ENCODE measurements at places on chromosomes 1 and 21.

DNA sequence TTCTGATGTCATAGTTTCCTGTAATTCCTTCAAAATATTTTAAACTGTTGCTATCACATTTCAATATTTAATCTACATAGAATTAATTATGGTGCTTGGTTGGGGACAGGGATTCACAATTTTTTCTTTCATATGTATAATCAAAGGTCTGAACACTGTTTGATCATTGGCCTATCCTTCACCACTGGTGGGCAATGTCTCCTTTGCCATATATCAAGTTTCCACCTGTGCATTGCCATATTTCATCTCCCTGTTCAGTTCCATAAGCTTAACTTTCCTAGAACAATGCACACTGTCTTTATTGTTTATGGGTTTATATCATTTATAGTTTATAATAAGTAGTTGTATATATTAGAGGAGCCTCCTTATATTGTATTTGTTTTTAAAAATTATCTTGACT lies 374.9 kb upstream of the PTBP2 start:
- DNase-seq = no peak

DNA sequence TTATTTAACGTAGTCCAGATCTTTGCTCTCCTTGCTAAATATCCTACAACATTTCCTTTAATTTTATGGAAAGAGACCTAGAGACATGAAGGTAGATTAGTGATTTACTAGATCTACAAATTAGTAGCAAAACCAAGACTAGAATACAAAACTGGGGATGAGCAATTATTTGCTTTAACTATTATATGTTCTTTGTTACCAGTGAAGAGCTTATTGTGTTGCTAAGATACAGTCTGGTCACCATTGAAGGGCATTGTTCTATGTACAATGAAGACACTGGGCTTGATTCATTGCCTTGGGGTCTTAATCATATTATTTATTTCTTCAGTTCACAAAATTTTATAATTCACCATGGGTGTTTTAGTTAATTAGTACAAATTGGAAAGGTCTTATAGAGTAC lies 88.3 kb downstream of the S1PR1 start:
- DNase-seq = no peak

- no peak for DNase-seq
These were observed 655.8 kb downstream of the BRINP3 start for GRCh38 chr1:189821833-189822232.

- no peak for DNase-seq
These were observed 62.8 kb upstream of the LAX1 start for GRCh38 chr1:203702130-203702577.

GRCh38 chr1:41783189-41783639 lies 135.5 kb downstream of the HIVEP3 start:
- no peak for DNase-seq

DNA sequence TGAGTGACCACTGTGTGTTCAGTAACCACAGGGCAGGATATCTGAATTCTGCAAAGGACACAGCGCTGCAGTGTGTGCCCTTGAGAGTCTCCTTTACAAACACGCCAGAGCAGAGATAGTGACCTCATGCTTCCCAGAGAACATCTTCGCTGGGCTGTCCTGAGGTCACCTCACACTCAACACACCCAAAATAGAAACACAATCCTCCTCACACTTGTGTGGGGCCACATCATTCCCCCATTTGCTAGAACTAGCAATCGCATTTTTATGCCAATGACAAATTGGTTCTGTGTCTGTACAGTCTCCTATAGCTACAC lies 140.1 kb upstream of the NRIP1 start:
- DNase-seq = no peak

- no peak for DNase-seq
These were observed 66.1 kb downstream of the TENT5C start for GRCh38 chr1:117671781-117672501.

DNA sequence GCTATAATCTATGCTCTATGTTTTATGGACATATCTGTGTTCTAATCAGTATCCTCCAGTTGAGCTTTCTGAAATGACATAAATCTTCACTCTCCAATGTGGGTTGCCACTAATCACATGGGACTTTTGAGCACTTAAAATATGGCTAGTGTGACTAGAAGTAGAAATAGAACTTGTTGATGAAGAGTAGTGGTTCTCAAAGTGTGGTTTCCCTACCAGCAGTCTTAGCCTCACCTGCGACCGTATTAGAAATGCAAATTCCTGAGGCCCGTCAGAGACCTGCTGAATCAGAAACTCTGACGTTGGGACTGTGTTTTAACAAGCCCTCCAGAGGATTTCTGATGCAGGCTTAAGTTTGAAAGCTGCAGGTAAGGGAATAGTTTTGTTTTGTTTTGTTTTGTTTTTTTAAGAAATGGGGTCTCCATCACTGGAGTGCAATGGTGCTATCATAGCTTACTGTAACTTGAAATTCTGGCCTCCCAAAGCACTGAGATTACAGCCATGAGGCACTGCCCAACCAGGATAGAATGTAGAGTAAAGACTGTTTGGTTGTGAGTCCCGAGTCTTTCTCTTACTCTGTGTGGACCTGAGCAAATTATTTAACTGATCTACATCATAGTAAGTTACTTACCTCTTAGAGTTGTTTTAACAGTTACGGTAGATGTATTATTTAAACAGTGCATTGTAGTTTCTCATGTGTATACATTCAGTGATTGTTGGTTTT lies 21.7 kb downstream of the GLRX2 start:
- no peak for DNase-seq

- DNase-seq = no peak
These were observed 113.7 kb upstream of the IFFO2 start for GRCh38 chr1:19070197-19070651.

- no peak for DNase-seq
These were observed 54.0 kb upstream of the LRP8 start for GRCh38 chr1:53381790-53382401.

- DNase-seq = no peak
These were observed 12.5 kb downstream of the S100A7A start for GRCh38 chr1:153428791-153429190.

GRCh38 chr21:33655588-33656221 lies 13.4 kb downstream of the ITSN1 start:
- no peak for DNase-seq

GRCh38 chr1:28241638-28242241 lies 5.8 kb downstream of the ATP5IF1 start:
- DNase-seq = no peak

DNA sequence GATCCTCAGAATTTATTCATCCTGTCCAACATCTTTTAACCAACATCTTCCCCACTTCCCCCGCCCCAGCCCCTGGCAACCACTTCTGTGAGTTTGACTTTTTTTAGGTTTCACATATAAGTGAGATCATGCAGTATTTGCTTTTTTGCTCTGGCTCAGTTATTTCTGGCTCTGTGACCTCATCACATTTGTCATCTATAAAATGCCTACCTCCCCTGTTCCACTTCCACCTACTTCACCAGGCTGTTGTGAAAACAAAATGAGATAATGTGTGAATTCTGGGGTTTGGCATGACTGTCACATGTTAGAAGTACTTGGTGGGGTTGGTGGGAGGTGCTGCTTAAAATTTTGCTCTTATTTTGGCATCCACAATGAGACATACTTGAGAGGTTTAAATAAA lies 18.4 kb downstream of the HHAT start:
- no peak for DNase-seq

GRCh38 chr1:115088115-115088778 lies 1.1 kb downstream of the TSPAN2 start:
- no peak for DNase-seq

DNA sequence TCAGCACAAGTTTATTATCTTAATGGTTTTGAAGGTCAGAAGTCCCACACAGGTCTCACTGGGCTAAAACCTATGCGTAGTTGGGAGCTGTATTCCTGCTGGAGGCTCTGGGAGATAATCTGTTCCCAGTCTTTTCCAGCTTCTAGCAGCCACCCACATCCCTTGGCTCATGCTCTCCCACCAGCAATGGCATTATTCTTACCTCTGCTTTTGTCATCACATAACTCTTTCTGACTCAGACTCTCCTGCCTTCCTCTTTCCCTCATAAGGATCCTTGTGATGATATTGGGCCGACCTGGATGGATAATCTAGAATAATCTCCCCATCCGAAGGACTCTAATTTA lies 122.2 kb upstream of the PRDX6 start:
- no peak for DNase-seq

GRCh38 chr1:117608758-117609157 lies 2.9 kb downstream of the TENT5C start:
- DNase-seq = no peak

GRCh38 chr1:31767225-31767624 lies 3.1 kb upstream of the ADGRB2 start:
- no peak for DNase-seq

DNA sequence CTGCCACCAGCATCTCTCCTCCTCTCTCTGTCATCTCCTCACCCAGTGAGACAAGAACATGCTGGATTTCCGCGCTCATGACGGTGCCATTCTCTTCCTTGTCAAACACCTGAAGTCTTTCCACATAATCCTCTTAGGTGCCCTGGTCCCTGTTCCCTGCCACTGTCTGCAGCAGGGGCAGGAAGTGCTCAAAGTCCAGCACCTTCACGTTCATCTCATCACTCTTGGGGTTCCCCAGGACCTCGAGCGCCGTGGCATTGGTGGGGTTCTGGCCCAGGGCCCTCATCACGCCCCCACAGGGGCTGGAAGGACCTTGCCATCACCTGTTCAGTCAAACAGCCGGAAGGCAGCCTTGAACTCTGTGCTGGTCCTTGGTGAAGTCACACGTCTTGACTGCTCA lies 9.1 kb upstream of the AGPAT3 start:
- no peak for DNase-seq
